GM04504 (cell line): ENCODE measurements at places on chromosomes 7 and 10.
A peak's percentile ranks its signal among the peaks of the same experiment; 100 is the strongest.

- no peak for DNase-seq
Measured at GRCh38 chr10:119344381-119344780, 137.0 kb downstream of the GRK5 start.

DNA sequence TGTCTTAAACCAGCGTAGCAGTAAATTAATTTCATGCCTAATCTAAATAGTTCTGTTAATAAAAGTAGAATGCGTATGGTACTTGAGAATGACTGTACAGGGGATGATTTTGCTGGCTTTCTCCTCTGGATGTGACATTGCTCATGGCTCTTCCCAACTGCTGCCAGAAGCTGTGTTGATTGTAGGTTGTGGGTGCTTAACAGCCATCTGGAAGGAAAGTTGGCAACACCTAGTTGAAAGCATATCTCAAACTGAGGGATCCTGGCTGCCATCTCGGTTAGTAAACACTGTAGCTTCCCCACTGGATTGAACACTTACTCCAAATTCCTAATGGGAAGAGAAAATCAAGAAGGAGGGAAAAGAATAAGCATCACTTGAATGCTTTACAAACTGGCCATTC is 130.9 kb downstream of the NXPH1 start:
- no peak for DNase-seq

GRCh38 chr10:94777886-94778458 is 15.5 kb downstream of the CYP2C19 start:
- no peak for DNase-seq

GRCh38 chr7:36723951-36724664 is at the start of gene AOAH:
TSS of gene AOAH (minus strand) at chr7:36724494. CDS start at chr7:36724148, 346 bp downstream.
- DNase-seq, result no peak

GRCh38 chr7:127782654-127783559 is 130.9 kb downstream of the SND1 start:
- no peak for DNase-seq

DNA sequence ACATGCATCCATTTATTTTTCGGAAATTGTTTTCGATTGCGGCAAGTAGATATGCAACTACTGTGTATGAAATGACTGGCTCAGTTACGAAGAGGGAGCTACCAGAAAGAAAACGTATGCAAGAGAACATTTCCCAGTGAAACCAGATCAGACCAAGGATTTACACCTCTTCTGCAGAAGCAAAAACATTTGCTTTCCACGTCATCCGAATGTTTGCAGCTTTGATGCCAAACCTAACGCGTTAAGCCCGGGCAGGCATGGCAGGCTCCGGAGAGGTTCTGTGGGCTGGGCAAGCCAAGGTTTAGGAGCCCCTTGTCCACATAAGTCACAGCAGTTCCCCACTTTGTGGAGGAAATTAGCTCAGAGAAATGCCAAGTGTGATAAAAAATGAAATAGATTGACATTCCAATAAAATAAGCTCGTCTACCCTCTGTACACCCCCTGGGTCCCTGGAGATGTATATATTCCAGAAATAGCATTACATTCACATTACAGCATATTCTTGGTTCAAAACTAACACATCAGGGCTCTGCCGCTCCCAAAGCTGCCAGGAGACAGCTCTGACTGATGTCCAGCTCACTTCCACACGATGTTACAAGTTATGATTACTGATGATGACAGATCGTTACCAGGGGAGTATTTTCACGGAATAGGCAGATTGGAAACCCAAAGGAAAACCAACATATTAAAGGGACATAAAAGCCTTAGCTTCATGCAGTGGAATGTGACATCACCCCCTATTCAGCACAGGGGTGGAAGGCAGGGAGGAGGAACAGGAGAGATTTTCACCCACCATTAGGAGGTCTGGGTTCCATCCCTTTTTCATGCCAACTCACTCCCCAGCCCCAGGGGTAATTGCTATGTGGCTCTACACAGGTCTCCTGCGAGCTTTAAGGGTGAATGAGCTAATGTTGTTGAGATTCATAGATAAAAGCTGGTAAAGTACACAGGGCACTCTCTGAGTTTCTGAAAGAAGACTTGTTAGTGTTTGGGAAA is 81.5 kb downstream of the LYZL1 start:
- DNase-seq, result no peak

- no peak for DNase-seq
Measured at GRCh38 chr10:7409045-7409731, 1.6 kb downstream of the SFMBT2 start.

GRCh38 chr7:148095066-148095465 is 495.5 kb upstream of the C7orf33 start:
- DNase-seq, result no peak

- DNase-seq, result no peak
Measured at GRCh38 chr10:103493916-103494877, 692 bp downstream of the NEURL1 start.

- DNase-seq, result peak; percentile 0
Measured at GRCh38 chr7:21261627-21262594, 166.0 kb upstream of the SP4 start.

- DNase-seq, result no peak
Measured at GRCh38 chr7:81779706-81780105, 9.9 kb upstream of the HGF start.
